Daoy (cell line): ENCODE measurements at places on chromosomes 7 and 10. TPM values are rescaled to one million over a fixed set of nuclear protein-coding genes. Genes with fewer than 3 reads are reported as not detected.

The UNCX gene
- total RNA-seq: not detected in 2 replicates

The COG5 gene
- total RNA-seq: 50.6 and 72.6 TPM in 2 replicates

The SGMS1 gene
- total RNA-seq: 13.5 and 13.9 TPM in 2 replicates

The CCL24 gene
- total RNA-seq: not detected in 2 replicates

The LDB3 gene
- total RNA-seq: 0.45 TPM in 1 of 2 replicates, not detected in the other

The PHKG1 gene
- 1.5 TPM in 1 of 2 replicates, not detected in the other for total RNA-seq

The CYP2C19 gene
- not detected in 2 replicates for total RNA-seq

The ZNF853 gene
- 0.86 and 1.1 TPM in 2 replicates for total RNA-seq

The NUDCD3 gene
- 75.3 and 95.7 TPM in 2 replicates for total RNA-seq

The PRSS1 gene
- not detected in 2 replicates for total RNA-seq

The PIK3CG gene
- 0.86 and 1.5 TPM in 2 replicates for total RNA-seq

The OR6B1 gene
- total RNA-seq: not detected in 2 replicates

The ADARB2 gene
- total RNA-seq: 0.11 and 0.39 TPM in 2 replicates

The SVOPL gene
- total RNA-seq: 0.03 TPM in 1 of 2 replicates, not detected in the other

The FAM13C gene
- total RNA-seq: 0.46 and 2.4 TPM in 2 replicates

DNA sequence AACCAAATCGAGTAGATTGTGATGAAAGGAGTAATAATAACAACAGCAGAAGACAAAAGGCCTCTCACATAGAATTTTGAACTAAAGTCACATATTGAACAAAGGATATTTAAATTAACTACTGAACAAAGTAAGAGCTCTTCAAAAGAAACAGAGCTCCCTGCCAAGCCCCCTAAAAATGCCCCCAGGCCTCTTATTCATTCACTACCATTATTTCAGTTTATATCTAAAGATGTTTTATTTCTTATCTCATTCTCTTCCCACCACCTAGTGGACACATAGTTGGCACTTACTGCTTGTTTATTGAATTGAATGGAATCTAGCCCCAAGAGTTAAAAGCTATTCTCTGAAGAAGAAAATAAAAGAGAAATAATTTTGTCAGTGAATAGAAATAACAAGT lies 37.4 kb downstream of the VCL start:
- no peak for DNase-seq

DNA sequence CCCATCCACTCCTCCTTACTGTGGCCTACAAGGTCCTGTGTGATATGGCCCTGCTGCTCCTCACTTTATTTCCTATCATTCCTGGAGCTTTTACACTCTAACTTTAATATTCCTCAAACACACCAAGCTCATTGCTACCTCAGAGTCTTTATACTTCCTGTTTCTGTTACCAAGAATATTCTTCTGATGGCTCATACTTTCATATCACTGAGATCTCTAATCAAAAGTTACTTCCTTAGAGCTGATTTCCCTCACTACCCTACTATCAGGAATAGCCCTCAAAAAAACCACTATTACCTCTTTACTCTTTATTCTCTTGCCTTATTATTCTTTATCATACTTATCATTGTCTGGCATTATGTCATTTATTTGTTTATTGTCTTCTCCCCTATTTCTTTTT lies 5.8 kb upstream of the PPP3CB start:
- DNase-seq: no peak

DNA sequence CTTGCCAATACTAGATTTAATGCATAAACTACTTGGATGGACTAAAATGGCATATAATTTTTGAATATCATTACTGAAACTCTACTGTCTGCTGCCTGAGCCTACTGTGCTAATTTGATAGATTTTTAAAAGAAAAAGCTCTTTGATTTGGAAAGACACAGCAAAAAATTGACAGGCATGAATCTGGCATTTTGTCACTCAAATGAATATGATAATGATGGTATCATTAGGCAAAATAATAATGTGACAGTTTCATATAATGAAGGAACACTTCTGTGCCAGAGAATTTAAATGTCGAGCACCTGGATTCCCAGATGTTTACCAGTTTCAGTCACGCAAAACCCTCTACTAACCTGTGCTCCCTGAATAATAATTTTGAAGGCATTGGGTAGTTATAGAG lies 60.0 kb upstream of the SLC13A1 start:
- DNase-seq: no peak

- peak; percentile 94 for DNase-seq
These were observed at the start of gene PRDX3 for GRCh38 chr10:119178372-119179119. TSS of gene PRDX3 (minus strand) at chr10:119178812. CDS start at chr10:119178790, 22 bp downstream.

GRCh38 chr7:100430493-100431285 lies 1.1 kb downstream of the MEPCE start:
- DNase-seq: no peak

- no peak for DNase-seq
These were observed 33.9 kb upstream of the IKZF1 start for GRCh38 chr7:50270531-50271018.

DNA sequence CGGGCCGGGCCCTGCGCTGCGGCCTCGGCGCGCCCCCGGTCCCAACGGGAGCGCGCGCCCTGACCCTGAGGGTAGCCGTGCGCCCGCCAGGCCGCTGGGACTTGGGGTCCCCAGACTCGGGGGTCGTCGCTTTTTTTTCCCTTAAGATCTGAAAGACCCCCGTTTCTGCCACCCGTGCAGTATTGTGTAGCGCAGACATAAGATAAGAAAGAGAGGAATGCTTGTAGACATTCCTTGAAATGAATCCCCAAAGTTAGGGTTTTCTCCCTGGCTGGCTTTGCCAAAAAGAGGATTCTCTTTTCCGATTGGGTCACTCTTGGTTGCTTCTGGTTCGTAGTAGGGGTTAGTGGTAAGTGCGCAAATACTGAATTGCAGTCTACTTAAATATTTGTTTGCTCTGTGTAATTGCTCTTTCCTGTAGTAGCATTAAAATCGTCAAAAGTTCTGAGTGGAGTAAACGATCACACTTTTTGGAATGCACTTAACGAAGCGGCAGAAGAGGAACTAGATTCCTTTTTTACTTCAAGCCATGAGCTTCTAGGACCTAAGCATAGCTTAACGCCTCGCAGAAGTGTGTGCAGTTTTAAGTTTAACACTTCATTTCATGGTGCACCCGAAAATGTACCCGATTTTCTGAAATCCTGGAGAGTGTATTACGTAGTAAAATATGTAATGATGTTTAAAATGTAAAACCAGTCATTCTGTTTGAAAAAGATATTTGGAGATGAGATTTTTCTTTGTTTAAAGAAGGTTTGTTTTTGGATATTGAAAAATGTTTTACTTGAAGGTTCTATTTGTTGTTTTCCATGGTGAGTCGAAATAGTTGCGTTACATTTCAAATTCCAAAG lies 1.3 kb downstream of the CUL1 start:
- peak; percentile 37 for DNase-seq

DNA sequence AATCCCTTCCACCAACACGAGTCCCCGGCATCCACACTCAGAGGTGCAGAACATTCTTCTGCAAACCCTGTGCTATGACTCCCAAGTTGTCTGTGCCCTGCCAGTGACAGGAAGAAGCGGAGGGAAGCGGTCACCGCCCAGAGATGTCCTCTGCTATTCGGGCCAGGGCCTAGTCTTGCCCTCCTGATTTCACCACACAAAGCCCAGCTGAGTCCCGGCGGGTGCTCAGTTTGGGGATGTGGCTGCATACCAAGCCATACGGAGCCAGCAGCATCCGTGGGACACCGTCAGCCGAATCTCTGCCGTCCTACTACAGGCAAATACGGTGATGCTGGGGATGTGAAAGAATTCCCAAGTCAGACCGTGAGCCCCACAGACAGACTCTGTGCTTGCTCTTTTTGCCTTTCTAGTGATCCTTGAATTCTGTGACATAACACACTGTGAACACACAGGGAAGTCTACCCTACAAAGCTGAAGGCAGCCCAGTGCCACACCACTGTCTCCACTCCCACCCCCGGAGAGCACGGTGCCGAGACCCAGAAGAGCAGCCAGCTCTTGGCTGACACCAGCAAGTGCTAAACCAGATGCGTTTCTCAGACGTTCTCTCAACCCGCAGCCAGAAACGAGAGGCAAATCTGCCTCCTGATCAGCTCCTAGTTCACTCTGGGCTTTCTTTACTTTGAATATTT lies 2.0 kb downstream of the STK32C start:
- no peak for DNase-seq

GRCh38 chr10:93742633-93743349 lies 14.9 kb upstream of the LGI1 start:
- no peak for DNase-seq

DNA sequence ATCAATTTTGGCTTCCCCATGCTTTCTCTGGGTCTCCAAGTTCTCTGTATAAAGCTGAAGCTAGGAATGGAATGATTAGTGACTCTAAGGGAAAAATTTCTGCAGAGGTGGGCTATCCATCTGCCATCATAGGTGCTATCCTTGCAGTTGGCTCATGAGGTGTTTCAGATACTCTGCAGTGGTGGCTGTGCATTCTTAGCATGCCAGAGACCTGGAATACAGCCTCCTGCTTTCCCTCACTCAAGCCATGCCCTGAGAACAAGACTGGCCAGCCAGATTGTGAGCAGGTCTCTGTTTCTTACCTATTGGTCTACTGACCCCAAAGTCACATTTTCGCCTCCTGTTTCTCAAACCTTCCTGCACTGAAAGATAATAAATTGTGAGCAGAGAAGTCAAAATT lies 719.6 kb downstream of the CCSER2 start:
- no peak for DNase-seq

- DNase-seq: no peak
These were observed 375.5 kb downstream of the SEMA3D start for GRCh38 chr7:84811362-84811761.

GRCh38 chr7:146414373-146414772 lies 297.8 kb downstream of the CNTNAP2 start:
- no peak for DNase-seq

- DNase-seq: no peak
These were observed 250.0 kb upstream of the HGF start for GRCh38 chr7:82019551-82020475.

DNA sequence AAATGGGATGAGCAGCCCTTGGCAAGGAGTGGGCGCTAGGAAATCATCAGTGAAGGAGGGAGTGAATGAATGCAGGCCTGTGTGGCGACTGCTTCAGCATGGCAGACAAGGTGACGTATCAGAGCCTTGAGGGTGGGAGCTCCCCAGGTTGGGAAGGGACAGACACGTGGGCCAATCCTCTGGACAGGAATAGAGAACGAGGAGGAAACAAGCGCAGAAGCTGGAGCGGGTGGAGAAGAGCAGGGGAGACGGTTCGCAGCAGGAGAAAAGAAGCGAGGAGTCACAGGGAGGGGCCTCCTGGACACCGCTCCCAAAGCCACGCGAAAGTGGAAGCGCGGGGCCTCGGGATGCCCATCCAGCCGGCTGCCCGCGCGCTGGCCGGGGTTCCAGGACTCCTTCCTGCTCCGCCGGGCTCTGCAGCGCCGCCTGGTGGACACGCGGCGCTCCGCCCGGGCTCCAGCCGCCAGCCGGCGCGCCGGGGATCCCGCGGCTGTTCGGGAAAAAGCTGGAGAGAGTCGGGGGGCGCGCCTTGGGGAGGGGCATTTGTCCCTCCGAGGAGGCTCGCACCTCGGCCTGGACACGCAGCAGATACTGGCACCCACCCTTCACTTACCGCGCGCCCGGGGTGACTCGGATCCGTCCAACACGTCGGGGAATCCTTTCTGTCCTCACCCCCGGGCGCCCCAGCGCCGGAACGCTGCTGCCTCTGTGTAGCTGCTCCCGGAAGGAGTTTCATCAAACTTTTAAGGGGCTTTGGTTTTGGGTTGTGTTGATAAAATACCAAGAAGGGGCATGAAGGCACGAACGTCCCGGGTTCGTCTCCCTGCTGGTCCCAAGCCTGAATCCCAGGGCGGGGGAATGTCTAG lies 6.3 kb downstream of the ZNF503 start:
- peak; percentile 33 for DNase-seq

DNA sequence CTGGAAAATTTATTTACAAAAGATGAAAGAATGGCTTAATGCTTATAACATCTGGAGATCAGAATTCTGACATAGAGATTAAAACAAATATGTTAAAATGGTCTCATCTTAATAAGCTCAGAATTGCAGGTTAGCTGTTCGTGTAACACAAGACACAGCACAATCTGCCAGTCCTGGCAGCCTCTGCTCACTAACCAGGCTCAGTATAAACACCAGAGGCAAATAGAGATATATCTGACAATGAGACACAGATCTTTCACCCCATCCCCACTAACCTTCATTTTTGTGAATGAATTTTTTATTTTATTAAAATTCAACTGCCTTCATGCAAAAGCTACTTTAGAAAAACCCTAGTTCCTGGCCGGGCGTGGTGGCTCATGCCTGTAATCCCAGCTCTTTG lies 51.8 kb downstream of the RELN start:
- no peak for DNase-seq

GRCh38 chr7:98398567-98399372 lies 2.1 kb downstream of the BAIAP2L1 start:
- DNase-seq: no peak

- DNase-seq: no peak
These were observed 324.7 kb upstream of the AKR1E2 start for GRCh38 chr10:4501306-4501705.

DNA sequence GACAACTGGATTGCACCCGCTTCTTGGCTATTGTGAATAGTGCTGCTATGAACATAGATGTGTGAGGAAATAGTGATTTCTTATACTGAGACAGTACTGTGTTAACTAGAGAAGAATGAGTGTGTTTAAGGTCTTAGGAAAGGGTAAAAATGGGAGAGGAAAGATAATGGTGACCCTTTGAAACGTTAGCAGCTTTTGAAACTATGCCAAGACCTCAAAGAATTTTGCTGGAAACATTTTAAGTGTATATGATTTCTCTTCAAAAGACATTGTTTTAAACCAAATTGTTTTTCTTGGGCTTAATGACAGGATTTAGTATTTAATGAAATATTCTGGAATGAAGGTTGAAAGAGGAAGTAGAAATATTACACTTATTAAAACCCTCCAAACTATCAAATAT lies 100.8 kb upstream of the ARHGAP21 start:
- no peak for DNase-seq

DNA sequence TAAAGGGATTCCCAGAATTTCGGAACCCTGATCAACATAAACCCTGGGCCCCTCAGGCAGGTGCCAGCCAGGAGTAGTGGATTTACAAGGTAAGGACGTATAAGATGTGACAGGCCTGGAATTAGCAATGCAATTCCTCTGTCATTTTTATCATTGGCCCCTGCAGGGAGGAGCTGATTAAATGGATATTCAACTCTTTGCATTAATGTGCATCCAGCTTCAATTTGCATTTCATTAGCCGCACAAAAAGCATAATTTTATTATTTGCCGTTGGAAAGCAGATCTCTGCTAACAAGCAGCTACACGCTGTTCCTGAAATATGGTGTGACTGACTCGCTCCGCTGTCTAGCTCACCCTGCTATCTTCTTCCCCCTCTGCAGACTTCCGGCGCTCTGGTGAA lies 195.8 kb downstream of the RPS24 start:
- DNase-seq: no peak

- peak; percentile 88 for DNase-seq
These were observed 132.3 kb upstream of the ANK3 start for GRCh38 chr10:60521974-60522405.

DNA sequence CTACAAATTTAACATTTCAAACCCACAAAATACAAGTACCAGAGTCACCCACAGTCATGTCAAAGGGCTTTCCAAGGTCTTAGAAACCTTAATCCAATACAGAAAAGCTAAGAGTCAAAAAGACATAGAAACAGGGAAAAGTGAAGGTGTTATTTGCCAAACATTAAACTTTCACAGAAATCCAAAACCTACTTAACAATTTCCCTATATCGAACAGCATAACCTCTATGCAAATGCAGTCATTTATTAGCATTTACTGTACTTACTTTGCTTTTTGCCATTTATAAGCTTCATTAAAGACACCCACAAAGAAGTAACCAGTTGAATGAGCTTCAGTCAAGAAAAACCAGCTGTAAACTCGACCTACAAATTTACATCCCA lies 1.6 kb downstream of the PANK1 start:
- DNase-seq: no peak

- DNase-seq: no peak
These were observed 32.8 kb downstream of the TSPAN12 start for GRCh38 chr7:120825152-120825551.

- no peak for DNase-seq
These were observed 540.3 kb upstream of the IGFBP3 start for GRCh38 chr7:46461334-46461777.
